Daoy (cell line): ENCODE measurements at places on chromosomes 7 and 10. TPM values are rescaled to one million over a fixed set of nuclear protein-coding genes. Genes with fewer than 3 reads are reported as not detected.

- no peak for DNase-seq
These were observed 35.5 kb downstream of the CFAP46 start for GRCh38 chr10:132906836-132907235.

- DNase-seq = no peak
These were observed 3.5 kb downstream of the KCP start for GRCh38 chr7:128906766-128907559.

DNA sequence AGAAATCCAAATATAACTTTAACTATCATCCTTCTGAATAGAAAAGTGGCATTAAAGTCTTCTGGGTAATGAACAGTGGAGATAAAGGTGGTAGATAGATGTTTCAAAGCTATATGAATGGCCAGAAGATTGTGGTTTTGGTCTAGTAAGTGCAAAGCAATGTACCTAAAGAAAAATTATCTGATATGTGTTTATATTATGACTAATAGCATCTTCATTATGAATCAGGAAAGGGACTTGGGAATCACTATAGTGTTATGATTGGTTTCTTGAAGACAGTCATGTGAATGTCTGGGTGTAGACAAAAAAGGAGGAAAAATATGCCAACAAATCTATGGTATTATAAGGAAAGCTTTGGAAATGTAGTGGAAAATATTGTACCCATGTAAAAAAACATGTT lies 3.0 kb downstream of the ZNF518A start:
- DNase-seq = no peak

DNA sequence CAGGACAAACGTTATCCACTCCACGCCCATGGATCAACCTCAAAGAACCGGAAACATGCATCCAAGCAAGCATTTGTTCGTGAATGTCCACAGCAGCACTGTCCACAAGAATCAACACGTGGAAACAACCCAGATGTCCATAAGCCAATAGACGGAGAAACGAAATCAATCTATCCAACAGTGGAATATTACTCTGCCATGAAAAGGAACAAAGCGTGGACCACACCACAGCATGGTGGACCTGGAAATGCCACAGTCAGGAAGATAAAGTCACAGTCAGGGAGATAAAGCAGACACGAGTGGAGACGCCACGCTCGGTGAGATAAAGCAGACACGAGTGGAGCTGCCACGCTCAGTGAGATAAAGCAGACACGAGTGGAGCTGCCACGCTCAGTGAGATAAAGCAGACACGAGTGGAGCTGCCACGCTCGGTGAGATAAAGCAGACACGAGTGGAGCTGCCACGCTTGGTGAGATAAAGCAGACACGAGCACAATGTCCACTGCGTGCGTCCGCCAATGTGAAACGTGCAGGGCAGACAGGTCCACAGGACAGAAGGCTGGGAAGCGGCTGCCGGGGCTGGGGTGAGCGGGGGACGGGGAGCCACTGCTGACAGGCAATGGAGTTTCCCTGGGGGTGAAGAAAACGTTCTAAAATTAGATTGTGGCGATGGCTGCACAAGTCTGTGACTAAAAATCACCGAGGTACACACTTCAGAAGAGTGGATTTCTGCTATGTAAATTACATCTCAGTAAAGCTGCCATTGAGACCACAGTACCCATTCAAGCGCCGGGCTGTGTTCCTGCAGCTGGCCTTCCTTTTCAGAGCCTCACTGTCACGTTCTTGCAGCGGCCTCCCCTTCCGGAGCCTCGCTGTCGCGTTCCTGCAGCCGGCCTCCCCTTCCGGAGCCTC lies 10.6 kb downstream of the GPER1 start:
- DNase-seq = no peak

DNA sequence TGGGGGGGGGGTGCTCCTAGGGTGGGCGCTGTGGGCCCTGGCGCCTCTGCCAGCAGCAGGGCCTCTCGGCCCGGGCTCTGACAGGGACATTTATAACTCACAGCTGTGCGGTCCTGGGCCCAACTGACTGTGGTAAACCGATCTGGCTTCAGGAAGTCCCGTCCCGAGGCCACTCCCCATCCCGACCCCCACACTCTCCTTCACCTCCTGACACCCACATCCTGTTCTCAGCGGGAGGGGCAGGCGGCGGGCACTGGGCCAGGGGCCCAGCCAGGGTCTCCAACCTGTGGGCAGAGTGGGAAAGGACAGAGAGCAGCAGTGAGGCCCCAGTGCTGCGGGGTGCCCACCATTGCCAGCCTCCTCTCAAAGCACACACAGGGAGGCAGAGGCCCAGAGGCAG lies 69.1 kb downstream of the ZMIZ1 start:
- DNase-seq = peak; percentile 73

DNA sequence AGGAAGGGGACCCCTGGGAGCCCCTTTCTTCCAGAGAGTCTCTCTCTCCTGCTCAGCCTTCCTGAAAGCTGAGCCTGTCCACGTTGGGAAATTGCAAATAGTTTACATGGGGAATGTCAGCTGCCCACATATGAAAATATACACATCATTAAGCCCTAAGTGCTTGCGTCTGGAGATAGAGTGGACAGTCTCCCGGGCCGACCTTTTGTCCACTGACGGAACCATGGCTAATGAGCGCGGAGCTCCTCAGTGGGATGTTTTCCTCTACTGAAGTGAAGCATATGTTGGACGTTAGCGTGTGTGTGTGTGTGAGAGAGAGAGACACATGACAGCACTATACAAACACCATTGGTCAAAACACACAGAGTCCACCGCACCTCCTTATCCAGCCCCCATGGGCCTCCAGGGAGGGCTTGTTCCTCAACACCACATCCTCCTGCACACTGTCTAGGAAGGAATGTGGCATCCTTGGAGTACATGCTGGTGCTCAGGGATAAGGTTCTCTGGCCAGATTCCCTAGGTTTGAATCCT lies 128.4 kb downstream of the RGS10 start:
- no peak for DNase-seq

Gene CALHM2
- total RNA-seq = 1.9 and 3.8 TPM in 2 replicates
